Mesothelial cell of epicardium (in vitro differentiated cells): ENCODE measurements at places on chromosomes 13 and 19. TPM values are rescaled to one million over a fixed set of nuclear protein-coding genes. Genes with fewer than 3 reads are reported as not detected.

PROSER3 gene
- 45.1 to 50.5 TPM (median 46.6 TPM) in 3 replicates for total RNA-seq

SIGLECL1 gene
- total RNA-seq = not detected in 3 replicates

ZNF578 gene
- 0.34 to 0.69 TPM (median 0.56 TPM) in 3 replicates for total RNA-seq

RFPL4A gene
- not detected in 3 replicates for total RNA-seq

TPTE2 gene
- 0.18 to 0.60 TPM (median 0.47 TPM) in 3 replicates for total RNA-seq

LGALS7B gene
- total RNA-seq = 1.2 TPM in 1 of 3 replicates, not detected in the others

IRS2 gene
- 11.8 to 12.4 TPM (median 12.1 TPM) in 3 replicates for total RNA-seq

MAP4K1 gene
- 3.9 to 5.6 TPM (median 4.9 TPM) in 3 replicates for total RNA-seq

DNA sequence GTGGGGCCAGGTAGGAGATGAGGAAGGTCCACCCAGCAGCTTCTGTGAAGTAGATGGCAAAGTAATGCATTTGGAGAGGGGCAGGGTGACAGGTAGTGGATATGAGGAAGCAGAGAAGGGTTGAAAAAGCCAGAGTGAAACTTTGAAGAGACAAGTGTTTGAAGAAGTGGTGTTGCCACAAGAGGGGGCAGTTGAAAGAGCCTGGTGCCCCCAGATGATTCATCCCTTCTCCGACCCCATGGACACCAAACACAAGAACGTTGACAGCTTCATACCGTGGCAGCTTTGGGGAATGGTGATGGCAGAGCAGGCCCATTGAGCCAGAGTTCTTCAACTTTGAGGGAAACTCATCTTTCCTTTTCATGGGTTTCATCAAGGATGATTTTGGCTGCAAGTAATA lies 19.9 kb downstream of the IFNL3 start:
- DNase-seq = no peak

DNA sequence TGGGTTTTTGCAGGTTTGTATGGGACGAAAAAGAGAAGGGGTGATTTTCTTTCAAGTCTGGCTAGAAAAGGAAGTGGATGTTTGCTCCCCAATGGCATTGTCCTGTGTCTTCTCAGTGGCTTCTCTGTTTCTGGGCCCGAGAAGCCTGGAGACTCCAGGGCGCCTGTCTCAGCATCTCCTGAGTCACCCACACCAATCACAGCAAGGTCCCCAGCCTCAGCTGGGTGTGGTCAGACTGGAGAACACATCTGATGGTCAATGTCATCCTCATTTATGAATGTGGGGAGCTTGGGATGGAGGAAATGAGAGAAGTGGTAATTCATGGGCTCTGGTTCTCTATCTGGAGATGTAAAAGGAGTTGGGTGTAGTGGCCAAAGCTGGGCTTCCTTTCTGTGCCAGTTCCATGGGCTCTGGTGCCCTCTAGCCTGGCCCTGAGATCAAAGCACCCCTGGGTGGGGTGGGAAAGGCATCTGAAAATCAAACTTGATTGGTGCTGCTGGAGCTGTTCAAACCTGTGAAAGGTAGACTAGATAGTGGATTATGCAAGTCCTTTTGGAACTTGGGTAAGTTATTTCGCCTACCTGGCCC lies 13.4 kb downstream of the RASL11A start:
- no peak for DNase-seq

GRCh38 chr19:30307191-30307974 lies 64.8 kb upstream of the ZNF536 start:
- no peak for DNase-seq

DNA sequence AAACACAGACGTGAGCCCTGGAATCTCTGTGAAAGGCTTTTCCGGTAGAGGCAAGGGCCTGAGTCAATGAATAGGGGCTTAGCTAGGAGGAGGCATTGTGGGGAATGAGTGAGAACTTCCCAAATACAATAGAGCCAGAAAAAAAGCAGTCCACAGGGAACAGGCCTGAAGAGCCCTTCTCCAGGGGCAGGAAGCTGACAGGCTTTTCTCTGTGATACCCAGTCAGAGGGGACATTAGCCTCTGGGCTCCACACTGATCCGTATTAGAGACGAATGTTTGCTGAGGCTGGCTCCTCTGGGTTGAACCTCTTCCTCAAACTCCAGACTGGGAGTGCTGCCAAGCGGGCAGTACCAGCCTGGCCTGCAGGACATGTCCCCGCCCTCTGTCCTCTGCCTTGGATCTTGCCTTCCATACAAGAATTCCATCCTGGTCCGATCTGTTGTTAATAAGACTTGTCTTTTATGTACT lies 2.3 kb downstream of the DHRS12 start:
- no peak for DNase-seq

GRCh38 chr19:33819880-33820781 lies 23.5 kb downstream of the KCTD15 start:
- no peak for DNase-seq

GRCh38 chr13:30798776-30799355 lies 63.5 kb downstream of the ALOX5AP start:
- no peak for DNase-seq

DNA sequence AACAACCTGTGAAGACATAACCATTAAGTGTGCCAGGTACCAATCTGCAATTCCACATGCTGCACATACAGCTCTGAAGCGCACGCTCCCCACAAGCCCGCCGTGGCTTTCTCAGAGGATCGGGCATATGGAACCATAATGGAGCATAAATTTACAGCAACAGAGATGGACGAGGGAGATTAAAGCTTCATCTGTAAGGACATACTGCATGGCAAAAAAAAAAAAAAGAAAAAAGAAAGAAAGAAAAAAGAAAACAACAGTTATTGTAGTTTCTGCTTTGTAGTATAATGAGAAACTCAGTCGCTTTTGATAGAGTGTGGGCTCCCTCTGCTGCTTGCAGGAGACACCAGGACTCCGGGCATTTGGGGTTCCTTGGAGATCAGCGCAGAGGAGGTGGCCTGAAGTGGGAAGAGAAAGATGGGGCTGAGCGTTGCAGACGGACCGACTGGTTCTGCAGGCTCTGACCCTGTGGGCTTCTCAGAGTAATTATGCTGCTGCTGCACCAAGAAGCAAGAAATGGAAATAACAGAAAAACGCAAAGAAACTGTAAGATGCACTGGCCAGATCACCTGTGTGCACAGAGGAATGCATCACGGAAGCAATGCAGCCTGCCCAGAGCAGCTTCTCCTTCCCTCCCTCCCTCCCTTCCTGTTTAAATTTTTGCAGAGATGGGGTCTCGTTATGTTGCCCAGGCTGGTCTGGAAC lies 10.8 kb upstream of the PDCD5 start:
- DNase-seq = peak; percentile 46

DNA sequence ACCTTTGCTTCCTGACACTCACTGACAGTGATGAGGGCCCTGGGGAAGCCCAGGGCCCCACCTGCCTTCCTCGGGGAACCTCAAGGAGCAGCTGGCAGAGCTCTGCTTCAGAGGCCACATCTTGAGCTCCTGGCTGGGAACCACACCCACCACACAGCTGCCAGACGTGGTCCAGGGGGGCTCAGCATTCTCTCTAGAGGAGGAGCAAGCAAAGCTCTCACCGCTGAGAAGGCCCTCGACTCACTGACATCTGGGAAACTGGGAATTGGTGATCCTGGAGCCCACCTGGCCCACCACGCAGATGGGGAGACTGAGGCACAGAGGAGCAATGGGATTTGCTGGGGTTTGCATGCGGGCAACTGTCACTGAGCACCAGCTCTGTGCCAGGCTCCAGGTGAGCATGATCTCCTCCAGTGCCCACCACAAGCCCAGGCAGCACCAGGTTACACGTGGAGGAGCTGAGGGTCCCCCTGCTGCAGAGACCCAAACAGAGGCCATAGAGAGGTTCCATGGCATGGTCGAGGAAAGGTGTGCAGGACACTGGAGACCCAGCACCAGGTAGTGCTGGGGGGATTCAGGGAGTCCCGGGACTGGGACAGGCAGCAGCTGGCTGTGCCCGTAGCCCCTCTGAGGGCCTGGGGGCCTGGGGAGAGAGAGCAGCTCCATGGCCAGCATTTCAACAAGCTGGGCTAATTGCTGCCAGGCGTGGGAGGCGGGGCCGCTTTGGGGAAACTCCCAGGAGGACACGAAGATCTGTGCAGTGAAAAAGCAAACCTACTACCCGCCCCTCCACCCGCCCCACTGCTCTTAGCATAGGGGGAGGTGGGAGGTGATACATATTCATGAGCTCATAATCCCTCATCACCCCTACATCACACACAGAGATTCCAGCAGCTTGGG lies 33.4 kb downstream of the PEPD start:
- no peak for DNase-seq

DNA sequence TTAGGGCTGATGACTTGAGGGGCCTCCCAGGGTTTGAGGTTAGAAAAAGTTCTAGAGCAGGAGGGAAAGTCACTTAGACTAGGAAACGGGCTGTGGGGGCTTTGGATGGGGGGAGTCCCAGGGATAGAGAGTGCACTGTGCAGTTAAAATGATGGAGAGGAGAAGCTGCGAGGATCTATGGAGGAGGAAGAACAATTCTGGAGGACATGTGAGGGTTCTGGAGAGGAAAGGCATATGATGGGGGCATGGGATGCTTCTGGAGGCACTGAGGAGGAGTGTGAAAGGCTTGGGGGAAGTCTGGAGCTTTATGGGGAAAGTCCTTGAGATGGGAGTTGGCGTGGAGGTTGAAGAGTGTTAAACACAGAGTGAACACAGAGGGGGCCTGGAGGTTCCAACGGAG lies 2.2 kb downstream of the KCNC3 start:
- no peak for DNase-seq

DNA sequence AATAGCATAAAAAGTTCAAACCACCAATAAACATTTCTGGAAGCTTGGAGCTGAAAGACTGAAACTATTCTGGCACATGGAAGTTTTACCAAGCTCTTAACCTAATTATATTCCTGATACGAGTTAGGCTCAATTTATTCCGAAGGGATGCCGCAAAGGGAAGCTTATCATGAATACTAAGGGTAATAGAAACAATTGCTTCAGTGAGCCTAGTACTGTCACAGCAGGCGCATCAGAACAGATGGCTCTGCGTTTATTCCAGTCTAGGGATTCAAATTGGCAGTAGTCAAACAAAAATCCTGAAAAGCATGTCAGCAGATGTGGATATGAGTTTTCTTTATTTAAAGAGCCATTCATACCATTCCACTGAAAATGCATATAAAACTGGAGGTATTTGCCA lies 779.5 kb downstream of the GPC5 start:
- no peak for DNase-seq

- no peak for DNase-seq
These were observed 86.1 kb downstream of the TBC1D4 start for GRCh38 chr13:75395901-75396300.

DNA sequence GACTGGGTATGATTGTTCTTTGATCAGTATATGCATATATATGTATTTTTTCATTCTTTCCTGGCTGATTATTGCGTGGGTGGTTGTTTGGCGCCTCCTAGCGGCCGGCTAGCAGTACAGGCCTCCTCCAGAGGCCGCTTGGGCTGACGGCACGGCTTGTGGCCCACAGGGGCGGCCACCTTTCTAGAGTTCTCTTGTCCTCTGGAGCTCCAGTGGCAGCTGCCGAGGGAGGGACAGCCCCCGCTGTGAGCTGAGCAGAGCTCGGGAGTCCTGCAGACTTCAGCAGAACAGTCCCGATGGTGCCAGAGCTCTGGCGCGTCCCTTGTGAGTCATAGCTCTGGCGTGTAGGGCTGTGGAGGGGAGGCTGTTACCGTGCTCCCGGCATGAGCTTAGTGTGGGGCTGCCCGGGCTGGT lies 22.5 kb upstream of the ZNF429 start:
- no peak for DNase-seq

DNA sequence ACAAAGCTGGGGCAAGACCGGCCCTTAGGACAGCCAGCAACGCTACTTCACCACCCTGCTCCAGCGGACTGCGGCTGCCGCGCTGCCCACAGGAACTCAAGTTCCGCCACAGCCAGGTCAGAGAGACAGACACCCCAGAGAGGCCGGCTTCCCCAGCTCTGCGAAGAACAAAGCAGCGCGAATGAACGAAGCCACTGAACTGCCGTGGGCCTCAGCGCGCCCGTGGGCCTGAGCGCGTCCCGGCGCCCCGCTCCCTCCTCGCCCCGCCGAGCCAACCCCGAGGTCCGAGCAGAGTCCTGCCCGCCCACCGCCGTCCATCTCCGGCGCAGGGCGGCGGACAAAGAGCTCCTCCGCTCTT lies 158.4 kb downstream of the RNF17 start:
- peak; percentile 21 for DNase-seq

GRCh38 chr13:97116754-97117153 lies 105.4 kb upstream of the MBNL2 start:
- no peak for DNase-seq
